ENCODE measurements at places on chromosomes 11 and 22.

DNA sequence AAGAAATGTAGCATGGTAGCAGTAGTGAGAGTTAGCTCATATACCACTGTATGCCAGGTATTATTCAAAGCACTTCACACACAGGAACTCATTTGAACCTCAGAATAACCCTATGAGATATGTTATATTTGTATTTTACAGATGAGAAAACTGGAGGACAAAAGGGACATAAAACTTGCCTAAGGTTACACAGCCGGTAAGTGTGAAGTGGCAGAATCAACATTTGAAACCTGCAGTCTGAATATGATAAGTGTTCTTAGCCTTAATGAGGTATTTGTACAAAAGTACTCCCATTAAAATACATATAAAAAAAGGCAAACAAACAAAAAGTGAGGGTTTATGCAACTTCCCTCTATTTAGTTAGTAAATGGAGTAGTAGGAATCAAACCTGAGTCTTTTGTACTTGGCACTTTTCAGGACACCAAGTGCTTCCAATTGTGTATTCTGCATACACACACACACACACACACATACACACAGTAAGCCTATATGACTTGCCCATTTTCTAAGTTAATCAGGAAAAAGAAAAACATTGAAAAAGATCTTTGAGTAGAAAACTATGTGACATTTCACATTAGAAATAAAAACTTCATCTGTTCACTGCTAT, 223.9 kb upstream of the FOLH1 start:
- no peak for DNase-seq

DNA sequence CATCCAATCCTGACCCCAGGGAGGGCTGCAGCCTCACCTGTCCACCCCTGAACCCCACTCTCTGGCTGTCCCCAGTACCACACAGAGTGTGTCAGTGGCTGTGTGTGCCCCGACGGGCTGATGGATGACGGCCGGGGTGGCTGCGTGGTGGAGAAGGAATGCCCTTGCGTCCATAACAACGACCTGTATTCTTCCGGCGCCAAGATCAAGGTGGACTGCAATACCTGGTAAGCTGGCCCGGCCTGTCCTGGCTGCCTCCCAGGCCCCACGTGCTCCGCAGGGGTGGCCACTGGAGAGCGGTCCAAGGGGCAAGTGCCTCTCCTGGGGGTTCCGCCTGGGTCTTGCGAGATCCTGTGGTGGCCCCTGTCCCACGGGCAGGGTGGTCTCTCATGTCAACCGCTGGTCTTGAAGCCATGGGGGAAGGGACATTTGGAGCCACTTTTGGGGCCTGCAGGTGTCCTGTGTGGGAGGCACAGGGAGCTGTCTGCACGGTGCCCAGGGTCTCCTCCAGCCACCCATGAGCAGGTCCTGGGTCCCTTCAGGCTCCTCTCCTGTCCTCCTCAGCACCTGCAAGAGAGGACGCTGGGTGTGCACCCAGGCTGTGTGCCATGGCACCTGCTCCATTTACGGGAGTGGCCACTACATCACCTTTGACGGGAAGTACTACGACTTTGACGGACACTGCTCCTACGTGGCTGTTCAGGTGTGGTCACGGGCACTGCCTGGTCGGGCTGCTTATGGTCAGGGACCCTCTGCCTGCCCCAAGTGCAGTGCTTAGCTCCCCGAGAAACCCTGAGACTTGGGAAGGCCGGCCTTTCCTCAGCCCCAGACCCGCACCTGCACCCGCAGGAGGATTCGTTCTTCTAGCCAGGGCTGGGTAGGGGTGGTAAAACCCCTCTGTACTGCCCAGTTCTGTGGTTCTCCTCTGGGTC, 11.8 kb downstream of the MUC2 start:
- no peak for DNase-seq

- no peak for DNase-seq
These were observed 33.4 kb upstream of the SORL1 start for GRCh38 chr11:121418625-121419114.

GRCh38 chr22:45094081-45094720, 69.5 kb upstream of the NUP50 start:
- no peak for DNase-seq

DNA sequence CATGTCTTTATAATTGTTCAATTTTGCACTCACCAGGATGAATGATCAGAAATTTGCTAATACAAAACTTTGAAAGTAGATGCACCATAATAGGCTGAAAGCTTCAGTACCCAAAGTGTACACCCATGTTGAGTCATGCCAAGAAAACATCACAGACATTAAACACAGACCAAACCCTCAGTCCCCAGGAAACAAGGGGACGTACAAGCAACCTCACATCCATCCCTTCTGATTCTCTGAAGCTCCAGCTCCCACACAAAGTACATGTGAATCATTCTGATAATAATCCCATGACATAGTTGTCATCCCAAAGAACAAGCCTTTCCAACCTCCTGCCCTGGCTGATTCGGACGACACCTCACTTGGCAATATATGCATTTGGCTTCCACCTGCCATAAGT, 183.8 kb downstream of the SNX19 start:
- no peak for DNase-seq

- peak; percentile 84 for DNase-seq
These were observed 999 bp downstream of the TSKU start for GRCh38 chr11:76783896-76784813.

DNA sequence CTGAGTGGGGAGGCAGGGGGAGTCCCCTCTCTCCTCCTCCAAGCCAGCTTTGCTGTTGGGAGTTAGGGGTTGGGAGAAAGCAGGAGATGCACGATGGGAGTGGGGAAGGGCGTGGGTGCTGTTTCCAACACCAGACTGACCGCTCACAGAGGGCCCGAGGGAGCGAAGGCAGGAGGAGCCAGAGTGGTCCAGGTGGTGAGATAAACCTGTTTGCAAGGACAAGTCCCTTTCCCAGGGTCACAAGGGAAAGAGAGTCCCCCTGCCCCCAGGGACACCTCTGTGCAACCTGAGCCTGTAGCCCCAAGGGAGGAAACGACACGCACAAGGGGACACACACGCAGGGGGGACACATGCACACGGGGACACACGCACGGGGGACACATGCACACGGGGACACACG, 42.2 kb downstream of the WNT11 start:
- no peak for DNase-seq

GRCh38 chr22:40593460-40594273, 42.9 kb downstream of the MRTFA start:
- no peak for DNase-seq

DNA sequence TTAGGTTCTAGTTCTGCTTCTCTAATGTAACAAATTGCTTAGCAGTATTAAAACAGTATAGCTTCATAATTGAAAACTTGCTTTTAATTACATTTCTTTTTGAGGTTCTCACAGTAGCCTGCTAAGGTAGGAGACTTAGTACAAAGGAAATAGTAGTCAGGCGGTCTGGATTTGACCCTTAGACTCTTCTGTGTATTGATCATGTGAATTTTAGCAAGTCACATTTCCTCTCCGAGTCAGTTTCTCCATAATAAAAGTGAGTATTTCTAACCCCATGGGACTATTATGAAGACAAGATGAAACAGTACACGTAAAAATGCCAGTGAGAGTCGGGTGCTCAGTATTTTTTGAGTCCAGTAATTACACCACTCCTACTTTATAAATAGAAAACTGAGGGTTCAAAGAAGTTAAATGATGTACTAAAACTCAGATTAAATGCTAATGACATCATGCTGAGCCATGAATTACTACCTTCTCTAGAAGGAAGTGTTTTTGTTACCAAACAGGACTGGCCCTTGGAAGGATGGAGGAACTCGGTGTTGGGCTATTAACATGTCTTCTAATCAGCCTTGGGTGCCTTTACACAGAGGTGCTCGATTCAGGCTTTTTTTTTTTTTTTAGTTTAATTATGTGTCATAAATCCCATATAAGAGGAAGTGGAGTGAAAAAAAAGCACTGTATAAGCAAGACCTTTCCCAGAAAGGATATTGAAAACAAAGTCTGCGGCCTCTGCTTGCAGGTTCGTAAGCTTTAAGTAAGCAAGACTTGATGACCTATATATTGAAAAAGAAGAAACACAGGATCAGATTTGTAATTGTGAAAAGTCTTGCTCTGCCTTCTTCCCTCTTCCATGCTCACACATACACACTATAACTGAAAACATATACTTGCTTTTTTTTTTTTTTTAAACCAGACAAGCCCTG, 109.0 kb downstream of the EMSY start:
- no peak for DNase-seq

- DNase-seq: no peak
These were observed 35.1 kb upstream of the LRRC10B start for GRCh38 chr11:61473370-61474012.

DNA sequence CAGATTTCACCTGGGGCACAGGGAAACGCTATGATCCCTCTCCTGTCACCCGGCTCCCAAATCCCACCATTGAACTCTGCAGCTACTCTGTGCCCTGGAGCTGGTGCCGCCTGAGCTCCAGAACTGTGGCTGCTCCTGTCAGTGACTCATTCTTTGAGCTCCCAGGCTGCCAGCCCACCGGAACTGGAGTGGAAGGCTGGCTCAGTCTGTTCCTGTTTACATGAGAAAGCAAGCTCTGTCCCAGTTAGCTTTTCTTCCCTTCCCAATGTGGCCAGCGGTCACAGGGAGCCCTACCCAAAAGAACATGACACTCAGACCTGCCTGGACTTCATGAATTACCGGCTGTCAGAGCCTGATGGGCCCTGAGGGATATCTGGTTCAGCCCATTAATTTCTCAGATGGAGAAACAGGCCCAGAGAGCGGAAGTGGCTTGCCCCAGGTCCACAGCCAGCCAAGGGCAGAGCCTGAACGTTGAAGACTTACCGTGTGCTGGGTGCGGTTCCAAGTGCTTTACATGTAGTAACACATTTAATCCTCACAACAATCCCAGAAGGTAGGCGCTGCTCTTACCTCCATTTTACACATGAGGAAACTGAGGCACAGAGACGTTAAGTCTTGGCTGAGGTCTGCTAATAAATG, 23.8 kb upstream of the IGSF22 start:
- DNase-seq: no peak

GRCh38 chr22:42758931-42759629, 38.4 kb upstream of the A4GALT start:
- no peak for DNase-seq

Measured in HuH-7 (cell line).